T47D (cell line): ENCODE measurements at places on chromosomes 1 and 21.

DNA sequence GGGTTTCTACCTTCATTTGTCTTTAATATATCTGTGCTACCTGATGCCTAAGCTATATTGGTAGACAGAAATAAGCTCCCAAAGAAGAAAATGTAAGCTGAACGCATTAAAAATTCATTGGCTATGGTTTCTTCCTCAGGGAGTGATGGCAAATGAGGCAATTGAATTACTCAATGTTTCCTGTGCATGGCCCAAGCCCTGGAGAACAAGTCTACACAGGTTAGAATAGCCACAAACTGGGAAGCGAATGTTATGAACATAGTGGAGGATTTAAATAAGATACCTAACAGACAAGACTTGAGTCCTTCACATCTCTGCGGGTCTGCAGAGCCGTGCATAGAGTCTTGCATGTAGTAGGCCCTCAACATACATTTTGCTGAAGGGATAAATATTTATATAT is 350.3 kb downstream of the RWDD3 start:
- no peak for DNase-seq

- no peak for DNase-seq
Observed at GRCh38 chr1:167826127-167826526, 87.8 kb downstream of the ADCY10 start.

GRCh38 chr1:234525099-234525799 is 46.3 kb upstream of the TARBP1 start:
- DNase-seq = no peak

- no peak for DNase-seq
Observed at GRCh38 chr1:191711961-191712360, 446.3 kb upstream of the RGS18 start.

DNA sequence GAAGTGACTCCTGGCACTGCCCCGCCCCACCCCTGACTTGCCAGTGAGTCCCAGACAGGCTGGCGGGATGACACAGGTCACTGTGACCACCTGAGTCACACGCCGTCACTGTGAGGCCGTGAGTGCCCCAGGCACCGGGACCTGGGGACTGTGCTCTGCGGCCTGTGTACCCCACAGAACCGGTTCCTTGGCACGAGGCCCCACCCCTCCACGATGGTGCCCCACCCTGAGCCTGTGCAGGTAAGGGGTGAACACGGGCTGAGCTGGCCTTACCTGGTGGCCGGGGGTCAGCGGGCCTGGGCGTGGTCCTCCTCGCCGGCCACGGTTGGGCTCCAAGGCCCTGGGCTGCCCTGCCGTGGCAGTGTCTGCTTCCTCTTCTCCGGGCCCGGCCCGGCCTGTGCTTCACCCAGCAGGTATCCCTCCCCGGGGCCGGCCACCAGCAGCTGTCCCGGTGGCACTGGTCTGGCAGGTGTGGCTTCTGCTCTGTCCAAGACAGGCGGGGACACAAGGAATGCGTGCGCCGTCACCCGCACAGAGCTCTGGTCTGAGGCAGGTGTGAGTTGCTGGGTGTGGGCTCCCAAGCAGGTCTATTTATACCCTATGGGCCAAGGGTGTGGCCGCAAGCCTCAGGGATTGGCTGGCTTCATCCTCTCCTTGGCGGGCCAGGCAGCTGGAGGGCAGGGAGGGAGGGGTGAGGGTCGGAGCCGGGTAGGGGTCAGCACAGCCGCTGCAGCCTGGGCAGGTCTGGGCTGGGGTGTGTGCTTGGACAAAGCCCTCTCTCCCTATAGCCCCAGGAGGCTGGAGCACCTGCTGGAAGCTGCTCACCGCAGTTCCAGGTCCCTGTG is at the start of gene RNF223:
TSS of gene RNF223 (minus strand) at position 564 of the 845 bp plus-strand sequence. CDS start 1,740 bp downstream, outside the sequence.
- DNase-seq = peak; percentile 87

- DNase-seq = no peak
Observed at GRCh38 chr21:41958886-41959563, 5.2 kb upstream of the C2CD2 start.

- DNase-seq = peak; percentile 92
Observed at GRCh38 chr1:19485362-19486187, at the start of gene CAPZB. TSS of gene CAPZB (minus strand) at chr1:19485539. CDS start at chr1:19485438, 101 bp downstream.
